AG08396 (cell line): ENCODE measurements at places on chromosomes 5 and 9.

DNA sequence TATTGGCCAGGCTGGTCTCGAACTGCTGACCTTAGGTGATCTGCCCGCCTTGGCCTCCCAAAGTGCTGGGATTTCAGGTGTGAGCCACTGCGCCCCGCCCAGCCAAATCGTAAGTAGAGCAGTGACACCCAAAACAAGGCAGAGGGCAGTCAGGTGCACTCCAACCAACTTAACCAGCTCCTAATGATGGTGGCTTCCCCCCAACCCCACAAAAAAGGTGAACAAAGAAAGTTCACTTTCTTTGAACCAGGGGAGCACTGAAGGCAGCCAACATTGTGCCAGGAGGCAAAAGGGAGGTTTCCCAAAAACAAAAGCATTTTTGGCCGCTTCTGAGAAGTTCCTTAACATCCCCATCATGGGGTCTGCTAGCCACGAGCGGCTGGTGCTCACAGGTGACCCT is 9.6 kb downstream of the GMCL2 start:
- no peak for DNase-seq

GRCh38 chr9:100170556-100170955 is 71.5 kb downstream of the INVS start:
- DNase-seq: no peak

DNA sequence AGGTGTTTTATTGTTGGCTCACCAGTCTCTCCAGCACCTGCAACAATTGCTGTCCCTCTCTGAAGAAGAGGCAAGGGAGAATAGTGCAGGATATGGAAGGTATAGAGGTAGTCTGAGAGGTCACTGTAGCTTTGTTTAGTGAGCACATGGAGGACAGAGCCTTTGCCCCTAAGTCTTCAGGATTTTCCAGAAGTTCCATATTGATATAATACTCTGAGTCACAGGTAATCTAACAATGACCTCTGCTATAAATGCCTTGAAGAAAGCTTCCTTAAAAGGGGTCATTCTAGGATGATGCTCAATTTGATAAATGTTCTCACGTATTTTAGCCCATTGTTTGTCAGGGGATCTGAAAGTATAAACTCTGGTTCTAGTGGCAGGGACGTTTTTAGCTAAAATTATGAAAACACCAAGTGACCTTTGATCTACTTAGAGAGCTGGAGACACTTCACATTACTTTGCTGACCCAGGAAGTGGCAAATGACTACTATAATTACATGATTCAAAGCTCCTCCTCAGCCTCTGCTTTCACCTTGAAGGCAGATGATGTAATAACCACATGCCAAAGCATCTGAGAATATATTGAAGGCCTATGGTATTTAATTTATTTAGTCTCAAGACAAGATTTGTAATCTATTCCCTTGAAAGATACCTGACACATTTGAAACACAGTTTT is 366.9 kb upstream of the NUDT12 start:
- DNase-seq: no peak

DNA sequence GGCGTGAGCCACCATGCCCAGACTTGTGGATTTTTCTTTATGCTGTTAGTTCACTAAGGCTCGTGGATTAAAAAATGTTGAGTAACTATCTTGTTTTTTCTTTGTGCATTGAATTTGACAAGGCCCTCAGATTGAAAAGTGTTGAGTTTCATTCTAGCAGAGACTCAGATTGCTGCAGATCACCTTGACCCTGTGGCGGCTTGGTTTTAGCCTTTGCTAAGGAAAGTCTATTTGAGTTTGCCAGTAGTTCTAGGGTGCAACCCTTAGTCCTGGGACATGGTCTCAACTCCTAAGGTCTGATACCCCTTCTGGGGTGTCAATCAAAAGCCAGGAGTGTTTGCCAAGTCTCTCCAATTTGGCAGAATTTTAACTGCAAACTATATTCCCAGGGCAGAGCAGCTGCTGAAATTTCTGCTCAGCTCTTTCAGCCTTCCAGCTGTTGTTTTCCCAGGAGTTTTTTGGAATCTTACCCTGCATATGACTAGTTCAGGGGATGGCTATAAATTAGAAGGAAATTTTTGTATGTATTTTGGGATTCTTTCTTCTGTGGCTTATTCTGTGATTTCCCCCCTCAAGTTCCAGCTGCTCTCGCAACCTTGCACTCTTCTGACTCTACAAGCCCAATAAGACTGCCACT is 84.3 kb upstream of the HAND1 start:
- no peak for DNase-seq

DNA sequence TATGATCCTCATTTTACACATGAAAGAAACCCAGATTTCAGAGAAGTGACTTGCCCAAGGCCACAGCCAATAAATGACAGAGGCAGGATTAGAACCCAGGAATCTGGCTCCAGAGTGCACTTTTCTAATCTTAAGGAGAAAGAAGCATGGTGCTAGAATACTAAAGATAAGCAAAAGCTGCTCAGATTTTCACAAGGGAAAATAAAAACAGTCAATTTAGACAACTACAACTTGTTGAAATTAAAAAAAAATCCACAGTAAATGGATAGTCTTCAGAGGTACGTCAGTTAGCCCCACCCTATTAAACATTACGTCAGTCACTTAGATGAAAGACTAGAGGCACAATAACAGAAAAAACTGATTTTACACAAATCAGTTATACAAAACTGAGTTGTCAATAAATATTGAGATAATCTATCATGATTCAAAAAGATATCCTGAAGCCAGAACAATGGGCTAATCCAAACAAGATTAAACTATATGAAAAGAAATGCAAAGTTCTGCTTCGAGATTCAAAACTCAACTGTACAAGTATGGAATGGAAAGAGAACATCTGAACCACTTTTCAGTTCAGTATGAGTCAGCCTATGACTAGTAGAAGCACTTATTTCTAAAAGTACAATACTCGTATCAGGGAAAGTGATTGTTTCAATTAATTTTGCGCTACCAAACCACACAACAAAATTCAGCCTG is 9.3 kb downstream of the TMEM245 start:
- DNase-seq: no peak

DNA sequence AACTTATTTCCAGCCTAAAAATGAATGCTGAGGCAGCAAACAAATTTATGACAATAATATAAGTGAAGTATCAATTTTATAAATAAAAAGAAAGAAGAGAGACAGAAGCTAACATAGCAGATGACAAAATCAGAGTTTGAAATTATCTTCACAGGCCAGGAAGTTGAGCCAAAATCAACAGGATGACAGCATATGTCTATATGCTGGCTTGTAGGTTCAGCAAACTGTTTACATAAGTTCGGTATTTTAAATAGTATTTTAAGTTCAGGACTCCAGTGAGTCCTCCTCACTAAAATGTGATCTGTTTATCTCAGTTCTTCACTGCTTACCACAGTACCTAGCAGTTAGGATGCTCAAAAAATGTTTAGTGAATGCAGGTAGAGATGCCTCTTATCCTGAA is 359.6 kb upstream of the SMC2 start:
- DNase-seq: no peak

DNA sequence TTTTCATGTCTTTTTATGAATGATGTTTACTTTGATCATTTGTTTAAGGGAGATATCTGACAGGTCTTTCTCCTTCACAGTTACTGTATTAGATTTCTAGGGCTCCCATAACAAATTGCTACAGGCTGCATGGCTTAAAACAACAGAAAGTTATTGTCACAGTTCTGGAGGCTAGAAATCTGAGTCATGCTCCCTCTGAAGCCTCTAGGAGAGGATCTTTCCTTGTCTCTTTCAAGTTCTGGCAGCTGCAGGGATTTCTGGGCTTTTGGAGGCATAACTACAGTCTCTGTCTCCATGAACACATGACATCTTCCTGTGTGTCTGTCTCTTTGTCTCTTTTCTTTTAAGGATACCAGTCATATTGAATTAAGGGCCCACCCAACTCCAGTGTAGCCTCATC is 557.3 kb upstream of the SEMA6A start:
- DNase-seq: no peak

DNA sequence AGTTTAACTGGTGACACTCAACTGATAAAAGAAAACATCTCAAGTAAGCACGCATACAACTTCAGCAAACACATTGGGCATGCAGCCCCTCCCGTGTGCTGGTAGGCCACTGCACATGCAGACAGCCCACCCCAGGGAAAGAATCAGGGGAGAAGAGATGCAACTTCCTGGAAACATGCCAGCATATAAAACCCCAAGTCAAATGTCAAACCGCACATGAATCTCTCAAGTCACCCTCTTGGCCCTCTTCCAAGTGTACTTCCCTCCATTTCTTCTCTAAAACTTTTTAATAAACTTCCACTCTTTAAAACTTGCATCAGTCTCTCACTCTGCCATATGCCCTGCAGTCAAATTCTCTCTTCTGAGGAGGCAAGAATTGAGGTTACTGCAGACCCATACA is 732.7 kb downstream of the SEMA5A start:
- no peak for DNase-seq

- DNase-seq: no peak
Observed at GRCh38 chr5:142495531-142495930, 170.7 kb upstream of the SPRY4 start.

- DNase-seq: peak; percentile 79
Observed at GRCh38 chr5:108381350-108381953, 446 bp downstream of the FBXL17 start.

DNA sequence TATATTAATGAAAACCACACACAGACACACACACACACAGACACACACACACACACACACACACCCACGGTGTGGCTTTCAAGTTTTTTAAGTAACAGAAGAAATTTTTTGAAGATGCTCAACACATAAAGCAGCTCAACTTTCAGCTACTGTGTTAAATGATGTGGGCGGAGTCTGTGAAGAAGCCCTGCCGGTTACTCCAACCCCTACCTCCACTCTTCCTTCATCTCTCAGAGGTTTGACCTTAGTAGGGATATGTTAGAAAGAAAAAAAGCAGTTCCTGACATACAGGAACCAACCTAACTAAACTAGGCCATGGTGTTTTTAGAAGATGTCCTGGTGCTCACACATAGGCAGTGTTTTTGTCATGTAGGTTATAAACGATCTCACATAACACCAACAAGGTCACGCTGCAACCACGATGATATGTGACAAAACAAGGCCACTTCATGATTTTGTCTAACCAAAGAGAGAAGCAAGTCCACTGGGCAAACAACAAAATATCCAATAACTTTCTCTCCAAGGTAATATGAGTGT is 112.8 kb downstream of the EMB start:
- no peak for DNase-seq

GRCh38 chr5:36363101-36363500 is 61.4 kb upstream of the RANBP3L start:
- peak; percentile 45 for DNase-seq

DNA sequence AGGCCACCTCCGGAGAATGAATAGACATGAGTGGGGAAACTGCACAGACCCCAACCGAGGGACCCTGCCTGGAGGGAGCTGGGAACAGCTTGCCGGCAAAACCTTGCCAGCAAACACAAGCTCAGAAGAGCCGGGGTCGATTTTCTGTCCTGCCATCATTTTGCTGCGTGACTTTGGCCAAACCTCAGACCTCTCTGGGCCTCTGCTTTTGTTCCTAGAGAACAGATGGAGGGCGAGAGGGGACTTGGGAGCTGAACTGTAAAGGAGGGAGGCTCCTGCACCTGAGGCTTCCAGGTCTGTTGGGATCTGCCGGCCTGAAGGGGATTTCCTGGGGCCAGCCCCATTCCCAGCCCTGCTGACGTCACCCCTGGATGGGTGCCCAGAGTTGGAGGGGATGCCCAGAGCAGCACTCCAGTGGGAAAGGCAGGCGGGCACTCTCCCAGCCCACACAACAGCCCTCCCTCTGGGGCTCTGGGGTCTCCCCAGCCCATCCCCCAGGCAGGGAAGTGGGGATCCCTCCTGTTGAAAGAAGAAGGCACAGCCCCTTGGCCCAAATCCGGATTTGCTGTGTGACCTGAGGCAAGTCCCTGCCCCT is 40.4 kb upstream of the SYNPO start:
- peak; percentile 83 for DNase-seq

DNA sequence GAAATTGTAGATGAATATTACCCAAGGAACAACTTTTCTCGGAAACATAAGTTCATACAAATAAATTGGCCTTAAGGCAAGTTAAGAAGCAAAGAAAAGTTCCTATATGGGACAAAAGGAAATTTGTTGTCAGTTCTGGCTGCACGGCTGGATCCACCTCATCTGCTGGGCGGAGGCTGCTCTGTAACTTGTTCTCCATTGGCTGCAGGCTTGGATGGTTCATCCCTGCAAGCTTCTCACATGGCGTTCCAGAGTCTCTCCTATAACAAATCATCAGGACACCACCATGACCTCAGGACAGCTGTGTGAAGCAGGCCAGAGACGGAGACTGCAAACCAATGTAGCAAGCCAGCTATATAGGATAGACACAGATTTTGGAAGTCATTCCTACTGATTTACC is 81.4 kb upstream of the DAB2 start:
- no peak for DNase-seq

DNA sequence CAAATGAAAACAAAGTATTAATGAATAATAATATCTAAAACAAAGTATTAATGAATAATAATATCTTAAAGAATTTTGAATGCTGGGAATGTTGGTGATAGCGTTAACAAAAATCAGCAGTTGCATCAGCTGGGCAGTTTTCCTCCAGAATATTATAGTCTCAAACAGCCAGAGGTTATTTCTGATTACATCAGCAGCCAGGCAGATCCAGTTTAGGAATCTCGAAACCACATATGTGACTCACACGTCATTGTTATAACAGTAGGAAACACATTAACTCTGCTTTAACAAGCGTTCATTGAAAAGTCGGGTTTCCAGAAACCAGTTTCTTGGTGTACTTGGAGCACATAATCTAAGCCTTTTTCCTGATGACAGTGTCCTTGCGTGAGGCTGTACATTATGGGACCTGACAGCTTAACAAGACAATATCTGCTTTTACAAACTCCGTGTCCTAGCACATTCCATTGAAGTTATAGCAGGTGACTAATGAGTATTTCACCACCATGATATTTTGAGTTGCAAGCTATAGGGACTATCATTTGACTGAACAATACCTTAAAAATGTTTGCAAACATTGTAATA is 559.5 kb upstream of the KLF4 start:
- peak; percentile 53 for DNase-seq

GRCh38 chr5:56457887-56458812 is 225.0 kb upstream of the ANKRD55 start:
- no peak for DNase-seq
